ENCODE measurements at places on chromosomes 1 and 21.

DNA sequence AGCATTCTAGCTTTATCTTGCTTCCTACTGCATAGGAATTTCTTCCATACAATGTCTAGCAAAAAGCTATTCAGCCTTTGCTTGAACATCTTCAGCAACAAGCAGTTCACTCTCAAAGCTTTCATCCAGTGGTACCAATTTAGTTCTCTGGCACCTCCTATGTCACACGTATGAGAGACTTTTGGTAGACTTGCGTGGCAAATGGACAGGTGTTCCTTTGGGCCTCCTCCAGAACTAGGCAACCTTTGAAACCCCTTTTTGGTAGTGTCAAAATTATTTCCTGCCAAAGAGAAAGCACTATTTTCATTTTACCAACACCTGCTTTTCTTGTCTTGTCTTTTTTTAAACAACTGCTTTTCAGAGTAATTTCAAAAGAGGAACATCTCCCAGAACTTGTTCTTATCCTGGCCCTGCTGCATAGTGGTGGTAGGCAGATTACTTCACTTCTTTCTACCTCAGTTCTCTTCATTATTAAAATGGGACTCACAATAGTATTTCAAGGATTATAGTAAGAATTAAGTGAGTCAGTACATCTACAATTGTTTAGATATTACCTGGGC is 122.4 kb downstream of the MAST2 start:
- no peak for DNase-seq

DNA sequence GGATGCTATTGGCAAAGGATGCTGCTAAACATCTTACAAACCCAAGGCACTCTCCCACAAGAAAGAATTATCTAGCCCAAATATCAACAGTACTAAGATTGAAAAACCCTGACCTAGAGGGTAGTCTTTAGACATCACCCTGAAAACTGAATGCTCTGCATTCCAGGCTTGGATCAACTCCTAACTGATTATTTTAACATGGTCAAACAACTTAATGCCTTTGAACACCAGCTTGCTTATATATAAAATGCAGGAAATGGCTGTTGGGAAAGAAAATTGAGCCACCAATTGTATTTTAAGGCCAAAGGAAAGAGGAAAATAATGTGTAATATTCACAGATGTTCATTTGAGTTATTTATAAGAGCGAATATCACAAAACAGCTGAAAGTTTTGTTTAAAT is 72.2 kb upstream of the C1orf87 start:
- DNase-seq, result no peak

DNA sequence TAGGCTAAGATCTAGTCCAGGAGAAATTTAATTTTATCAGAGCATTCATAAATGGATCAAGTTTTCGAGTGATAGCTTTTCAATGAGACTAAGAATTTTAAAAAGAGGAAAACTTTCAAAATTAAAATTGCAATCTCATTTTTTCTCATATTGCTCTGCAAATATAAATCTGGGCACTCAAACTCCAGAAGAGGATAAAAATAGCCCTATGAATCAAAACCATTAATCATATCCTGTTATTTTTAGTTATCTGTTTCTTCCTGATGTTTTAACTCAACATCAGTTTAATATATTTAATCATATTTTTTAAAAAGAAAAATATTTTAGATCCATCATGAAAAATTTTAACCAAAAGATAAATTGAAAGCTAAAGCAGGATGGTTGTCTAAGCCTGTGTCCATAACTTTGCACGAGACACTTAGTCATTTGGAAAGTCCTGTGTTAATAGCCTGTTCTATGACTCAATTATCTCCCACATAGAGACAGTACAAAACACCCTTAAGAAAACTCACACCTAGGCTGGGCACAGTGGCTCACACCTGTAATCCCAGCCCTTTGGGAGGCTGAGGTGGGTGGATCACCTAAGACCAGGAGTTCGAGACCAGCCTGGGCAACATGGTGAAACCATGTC is 17.1 kb upstream of the PRRC2C start:
- DNase-seq, result no peak

GRCh38 chr1:93769777-93770176 is 88.1 kb upstream of the BCAR3 start:
- peak; percentile 50 for DNase-seq

GRCh38 chr1:110602466-110602865 is 3.7 kb downstream of the KCNA2 start:
- no peak for DNase-seq

DNA sequence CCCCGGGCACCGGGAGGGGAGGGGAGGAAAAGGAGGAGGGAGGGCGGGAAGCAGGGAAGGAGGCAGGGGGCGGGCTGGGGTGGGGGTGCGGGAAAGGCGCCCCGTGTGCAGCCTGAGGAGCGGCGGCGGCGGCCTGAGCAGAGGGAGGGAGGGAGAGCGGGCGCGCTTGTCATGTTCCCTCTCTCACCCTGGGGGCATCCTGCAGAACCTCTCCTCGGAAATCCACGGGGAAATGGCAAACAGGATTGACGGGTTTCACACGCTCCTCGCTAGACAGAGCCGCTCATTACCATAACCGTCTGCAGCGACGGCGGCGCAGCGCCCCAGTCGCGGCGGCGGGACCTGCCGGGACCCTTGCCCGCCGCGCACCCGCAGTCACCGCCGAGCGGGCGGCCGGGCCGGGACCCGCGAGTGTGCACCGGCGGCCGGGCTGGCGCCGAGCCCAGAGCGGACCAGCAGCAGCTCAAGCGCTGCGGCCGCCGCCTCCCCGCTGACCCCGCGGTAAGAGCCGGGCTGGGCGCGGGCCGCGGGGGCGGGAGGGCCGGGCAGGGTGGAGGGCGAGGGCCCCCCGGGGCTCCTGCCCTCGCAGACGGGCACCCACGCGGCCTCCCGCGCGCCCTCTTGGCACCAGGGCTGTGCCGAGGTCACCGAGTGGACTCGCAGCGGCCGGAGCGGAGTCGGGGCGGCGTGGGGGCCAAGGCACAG is at the start of gene SERTAD4:
TSS of gene SERTAD4 (plus strand) at position 286 of the 705 bp plus-strand sequence. CDS start 5,165 bp downstream, outside the sequence.
- DNase-seq, result peak; percentile 89

DNA sequence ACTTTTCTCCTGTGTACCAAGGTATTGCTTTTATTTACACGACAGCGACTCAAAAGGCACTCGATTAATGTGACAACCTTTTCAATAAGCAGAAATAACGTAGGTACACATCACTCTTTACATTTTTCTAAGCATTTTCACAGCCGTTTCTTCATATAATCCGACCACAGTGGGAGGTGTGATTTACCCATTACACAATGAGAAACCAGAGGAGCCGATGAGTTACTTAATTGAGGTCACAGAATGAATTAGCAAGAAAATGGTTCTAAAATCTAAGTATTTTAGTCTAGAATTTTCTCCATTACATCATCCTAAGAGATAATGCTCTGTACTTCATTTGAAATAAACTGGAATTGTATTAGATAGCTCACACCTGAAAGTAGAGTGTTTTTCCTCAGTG is 71.5 kb downstream of the UMODL1 start:
- no peak for DNase-seq

DNA sequence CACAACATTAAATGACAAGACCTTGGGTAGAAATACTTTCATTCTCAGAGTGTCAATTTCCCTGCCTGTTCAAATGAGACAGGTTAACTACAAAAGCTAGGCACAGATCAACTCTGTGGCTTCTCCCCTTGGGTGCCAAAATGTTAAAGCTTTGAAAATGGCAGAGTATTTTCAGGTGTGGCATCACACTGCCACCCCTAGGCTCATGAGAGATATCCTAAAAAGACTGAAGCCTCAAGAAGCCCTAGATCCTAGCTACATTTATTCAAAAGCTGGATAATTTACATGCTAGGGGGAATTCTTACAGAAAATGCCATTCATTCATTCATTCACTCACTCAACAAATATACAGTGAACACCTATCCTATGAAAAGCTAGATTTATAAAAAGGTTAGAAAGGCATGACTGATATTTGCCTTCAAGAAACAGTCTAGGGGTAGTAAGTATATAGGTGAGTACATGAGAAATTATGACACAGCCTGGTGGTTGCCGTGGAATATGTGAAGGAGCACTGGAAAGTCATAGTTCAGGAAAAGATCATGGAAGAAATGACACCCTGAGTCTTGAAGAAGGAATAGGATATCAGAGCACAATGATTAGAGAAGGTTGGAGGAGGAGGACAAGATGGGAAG is 15.9 kb upstream of the RAB4A start:
- DNase-seq, result peak; percentile 70

DNA sequence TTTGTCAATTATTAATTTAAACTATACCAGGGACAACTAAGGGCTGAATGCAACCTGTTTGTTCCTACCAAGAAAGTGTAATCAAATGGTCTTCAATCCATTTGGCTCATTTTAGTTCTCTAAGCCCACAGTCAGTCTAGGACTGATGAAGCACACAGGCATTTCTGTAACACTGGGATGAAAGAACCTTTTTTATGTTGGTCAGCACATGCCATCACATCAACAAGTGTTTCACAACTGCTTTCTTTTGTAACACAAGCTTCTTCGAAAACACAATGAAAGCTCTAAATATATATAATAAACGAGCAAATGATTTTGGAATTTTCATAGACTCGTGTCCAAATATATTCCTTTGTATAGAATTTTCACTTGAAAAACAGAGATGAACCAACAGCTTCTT is 28.8 kb downstream of the HEATR1 start:
- no peak for DNase-seq

- DNase-seq, result no peak
Observed at GRCh38 chr1:229883504-229884200, 183.4 kb upstream of the GALNT2 start.

DNA sequence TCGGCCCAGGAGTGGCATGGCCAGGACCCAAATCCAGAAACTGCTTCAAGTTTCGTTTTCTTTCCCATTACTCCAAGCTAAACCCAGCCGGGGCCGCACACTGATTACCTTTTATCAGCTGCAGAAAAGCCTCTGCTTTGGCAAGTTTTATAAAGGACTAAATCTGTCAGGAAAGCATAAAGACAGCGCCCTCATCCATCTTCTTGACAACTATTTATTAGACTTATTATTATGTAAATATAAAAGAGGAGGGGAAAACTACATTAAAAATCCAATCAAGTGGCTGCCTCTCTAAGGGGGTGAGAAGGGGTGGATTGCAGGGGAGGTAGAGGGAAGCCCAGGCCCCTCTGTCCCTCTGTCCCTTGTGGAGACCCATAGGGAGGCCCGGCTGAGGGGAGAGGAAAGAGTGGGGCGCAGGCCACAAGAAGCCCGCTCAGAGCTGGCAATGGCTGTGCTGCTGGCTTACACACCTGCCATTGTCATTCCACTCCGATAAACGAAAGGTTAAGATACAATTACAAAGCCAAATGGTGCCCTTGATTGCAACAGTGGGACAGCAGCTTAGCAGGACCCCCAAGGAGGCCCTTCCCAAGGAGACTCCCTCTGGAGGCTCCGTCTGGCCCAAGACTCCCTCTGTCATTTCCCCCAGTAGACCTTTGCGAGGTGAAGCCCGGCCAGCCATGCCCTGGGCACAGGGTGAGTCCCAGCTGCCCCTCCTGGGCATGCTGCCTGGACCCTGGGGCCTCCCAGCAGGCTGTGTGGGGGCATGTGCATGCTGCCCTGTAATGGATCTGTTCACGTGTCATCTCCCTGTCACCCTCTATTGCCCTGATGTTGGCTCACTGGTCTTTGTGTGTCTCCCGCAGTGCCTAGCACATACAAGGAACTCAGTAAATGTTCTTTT is 45.4 kb downstream of the KCND3 start:
- no peak for DNase-seq

DNA sequence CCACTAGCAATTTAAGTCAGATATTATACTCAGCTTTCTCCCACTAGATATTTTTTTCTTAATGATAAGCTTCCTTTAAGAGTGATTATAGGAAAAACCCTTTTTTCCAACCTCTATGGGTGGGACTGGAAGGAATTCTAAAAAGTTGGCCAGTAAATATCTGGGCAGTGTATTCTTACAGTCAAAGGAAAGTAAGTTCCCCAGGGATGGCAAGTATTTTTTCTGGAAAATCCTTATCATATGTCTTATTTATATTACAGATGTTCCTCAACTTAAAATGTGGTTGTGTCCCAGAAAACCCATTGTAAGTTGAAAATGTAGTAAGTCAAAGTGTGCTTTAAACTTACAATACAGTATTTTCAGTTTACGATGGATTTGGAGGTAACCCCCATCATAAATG is 29.2 kb downstream of the CMPK1 start:
- DNase-seq, result no peak

- peak; percentile 83 for DNase-seq
Observed at GRCh38 chr1:25922971-25923552, 16.8 kb upstream of the STMN1 start.

DNA sequence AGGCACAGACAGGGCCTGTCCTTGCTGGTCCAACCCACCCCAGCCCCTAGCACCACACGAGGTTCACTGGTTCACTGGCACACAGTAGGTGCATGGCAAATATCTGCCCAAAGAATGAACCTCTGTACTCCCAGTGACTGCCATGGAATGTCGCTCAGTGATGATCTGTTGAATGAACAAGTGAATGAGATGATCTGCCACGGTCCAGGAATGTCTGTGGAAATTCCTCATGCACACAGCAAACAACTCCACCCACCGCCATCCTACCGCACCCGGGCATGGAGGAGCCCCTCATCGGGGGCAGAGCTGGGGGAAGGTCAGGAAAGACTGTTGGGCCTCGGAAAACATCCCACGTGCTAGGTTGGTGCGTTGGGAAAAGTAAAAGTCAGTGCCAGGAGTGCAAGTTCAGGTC is 1.7 kb downstream of the HSPG2 start:
- DNase-seq, result no peak

- DNase-seq, result no peak
Observed at GRCh38 chr1:1068517-1069055, 5.5 kb downstream of the RNF223 start.

GRCh38 chr21:29159842-29160241 is 29.4 kb downstream of the MAP3K7CL start:
- no peak for DNase-seq

DNA sequence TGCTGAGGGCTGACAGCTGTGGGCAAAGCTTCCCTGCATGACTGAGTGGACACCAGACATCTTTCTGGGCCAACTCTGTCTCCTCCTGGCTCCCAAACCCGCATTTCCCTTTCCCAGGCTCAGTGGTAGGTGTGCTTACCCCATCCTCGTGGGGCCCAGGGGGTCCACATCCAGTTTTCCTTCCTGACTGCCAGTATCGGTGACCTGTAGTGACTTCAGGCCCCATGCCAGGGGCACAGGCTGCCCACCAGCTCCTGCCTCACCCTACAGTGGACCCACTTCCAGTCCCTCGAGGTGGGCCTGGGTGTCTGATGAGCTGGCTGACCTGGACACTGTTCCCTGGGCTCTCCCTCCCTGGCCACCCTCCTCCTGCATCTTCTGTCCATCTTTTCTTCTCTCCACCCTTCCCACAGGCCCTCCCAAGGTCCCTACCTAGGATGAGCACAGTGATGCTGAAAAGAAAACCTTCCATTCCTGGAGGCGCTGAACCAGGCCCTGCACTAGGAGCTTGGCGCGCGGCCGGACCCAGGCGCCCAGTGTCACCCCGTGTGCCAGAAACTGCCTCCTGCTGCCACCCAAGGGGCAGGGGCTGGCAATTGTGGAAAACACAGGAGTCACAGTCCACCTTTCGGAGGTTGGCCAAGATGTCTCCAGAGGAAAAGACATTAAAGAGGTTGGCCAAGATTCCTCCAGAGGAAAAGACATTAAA is 67.1 kb downstream of the RUNX3 start:
- no peak for DNase-seq
